ENCODE measurements at places on chromosomes 3 and 15.

GRCh38 chr3:138135146-138135832 is 3.1 kb upstream of the A4GNT start:
- no peak for DNase-seq

- no peak for DNase-seq
These were observed 499.5 kb downstream of the NTRK3 start for GRCh38 chr15:87757084-87757483.

- DNase-seq: no peak
These were observed 86.9 kb downstream of the DCLK3 start for GRCh38 chr3:36677331-36678007.

DNA sequence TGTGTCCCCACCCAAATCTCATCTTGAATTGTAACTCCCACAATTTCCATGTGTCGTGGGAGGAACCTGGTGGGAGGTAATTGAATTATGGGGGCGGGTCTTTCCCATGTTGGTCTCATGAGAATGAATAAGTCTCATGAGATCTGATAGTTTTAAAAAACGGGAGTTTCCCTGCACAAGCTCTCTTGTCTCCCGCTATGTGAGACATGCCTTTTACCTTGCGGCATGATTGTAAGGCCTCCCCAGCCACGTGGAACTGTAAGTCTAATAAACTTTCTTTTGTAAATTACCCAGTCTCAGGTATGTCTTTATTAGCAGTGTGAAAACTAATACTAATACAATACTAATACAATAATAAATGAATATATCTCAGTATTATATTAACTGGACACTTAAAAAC is 9.9 kb upstream of the YEATS2 start:
- no peak for DNase-seq

DNA sequence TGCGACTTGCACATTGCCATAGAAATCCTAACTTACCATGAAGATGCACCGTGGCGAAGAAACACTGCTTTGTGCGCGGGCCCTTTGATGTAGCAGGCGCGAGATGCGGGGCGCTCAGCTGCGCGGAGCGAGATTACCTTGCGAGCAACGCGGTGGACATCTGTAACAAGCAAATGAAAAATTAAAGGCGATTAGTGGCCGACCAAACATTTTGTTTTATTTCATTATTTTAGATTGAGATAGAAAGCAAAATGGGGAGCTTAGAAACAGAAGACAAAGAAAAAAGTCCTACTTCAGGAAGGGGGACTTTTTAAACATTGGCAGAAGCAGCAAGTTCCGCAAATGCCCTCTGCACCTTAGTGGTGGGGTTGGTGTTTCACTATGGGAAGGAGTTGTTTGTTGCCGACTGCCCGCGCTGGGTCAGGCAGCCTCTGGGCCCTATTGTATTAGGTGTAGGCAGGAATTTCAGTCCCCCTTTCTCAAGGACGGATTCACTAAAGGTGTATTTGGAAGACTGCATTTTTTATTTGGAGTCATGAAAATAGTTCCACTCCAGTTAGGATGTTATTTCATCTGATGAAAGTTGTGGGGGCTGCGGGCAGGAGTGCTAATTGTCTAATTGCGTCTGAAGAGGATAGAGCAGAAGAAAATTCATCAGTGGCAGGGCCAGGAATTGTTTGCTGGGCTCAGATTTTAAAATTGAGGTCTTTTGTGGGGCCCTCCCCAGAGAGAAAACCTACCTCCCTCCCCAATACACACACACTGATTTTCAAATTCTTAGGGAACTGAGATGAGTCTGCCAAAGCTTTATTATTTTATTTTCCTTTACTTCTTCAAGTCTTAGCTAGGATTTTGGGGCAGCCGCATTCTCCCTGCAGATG is 17.4 kb downstream of the ZIC4 start:
- DNase-seq: no peak

All from cortex of kidney (tissue), 1 donor.